ENCODE measurements at places on chromosomes 5 and 9.
A peak's percentile ranks its signal among the peaks of the same experiment; 100 is the strongest.

- no peak for DNase-seq
Measured at GRCh38 chr5:852431-853401, 1.9 kb upstream of the ZDHHC11 start.

DNA sequence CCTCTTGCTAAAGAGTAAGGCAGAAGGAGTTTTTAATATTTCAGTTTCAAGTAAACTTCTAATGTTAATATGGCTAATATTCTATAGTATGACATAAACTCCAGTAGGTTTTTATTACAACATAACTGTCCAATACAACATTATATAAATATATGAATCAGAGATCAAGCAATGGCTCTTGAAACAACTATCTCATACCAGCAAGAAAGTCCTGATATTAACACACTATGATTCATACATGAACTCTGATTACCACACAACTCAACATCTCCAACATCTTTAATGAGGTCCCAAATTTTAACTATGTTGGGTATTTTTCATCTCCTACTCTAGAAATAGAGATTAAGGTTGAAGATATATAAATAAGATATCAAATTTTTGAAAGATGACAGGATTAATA lies 878.3 kb downstream of the TLE1 start:
- DNase-seq: no peak

GRCh38 chr5:169945831-169946261 lies 34.4 kb downstream of the INSYN2B start:
- no peak for DNase-seq

- no peak for DNase-seq
Measured at GRCh38 chr9:84103651-84104377, 123.2 kb downstream of the RMI1 start.

GRCh38 chr5:157088342-157088990 lies 20.4 kb downstream of the HAVCR2 start:
- DNase-seq: no peak

GRCh38 chr9:100346836-100347235 lies 5.9 kb downstream of the TEX10 start:
- DNase-seq: no peak

DNA sequence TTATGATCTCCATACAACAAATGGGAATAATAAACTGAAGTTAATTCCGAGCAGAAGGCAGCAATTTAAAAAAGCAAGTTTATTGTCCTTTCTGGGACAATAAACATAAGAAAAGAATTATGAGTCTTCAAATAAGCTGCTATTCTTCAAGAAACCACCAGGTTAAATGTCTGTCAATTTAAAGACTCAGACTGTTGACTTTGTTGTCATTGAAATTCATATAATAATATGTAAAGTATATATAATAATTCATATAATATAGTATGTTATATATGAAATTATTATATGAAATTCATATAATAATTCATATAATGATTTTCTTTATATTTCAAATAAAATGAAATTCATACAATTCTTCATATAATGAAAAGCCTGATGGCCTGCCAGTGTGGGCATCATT lies 497.5 kb upstream of the RGMB start:
- DNase-seq: no peak

DNA sequence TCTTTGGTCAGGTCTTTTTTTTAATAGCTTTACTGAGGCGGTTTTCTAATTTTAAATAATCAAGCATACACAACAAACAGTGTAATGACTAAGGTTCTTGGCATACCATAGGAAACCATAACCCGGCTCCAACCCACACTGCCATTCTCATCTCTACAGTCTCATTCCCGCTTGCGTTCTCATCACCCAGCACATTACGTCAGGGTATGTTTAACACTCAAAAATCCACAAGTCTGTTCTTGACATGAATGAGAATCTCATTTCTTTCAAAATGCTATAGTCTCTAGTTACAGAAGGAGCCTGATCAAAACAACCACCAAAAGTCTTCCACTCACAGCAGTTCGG lies 505 bp downstream of the C5orf34 start:
- DNase-seq: no peak

DNA sequence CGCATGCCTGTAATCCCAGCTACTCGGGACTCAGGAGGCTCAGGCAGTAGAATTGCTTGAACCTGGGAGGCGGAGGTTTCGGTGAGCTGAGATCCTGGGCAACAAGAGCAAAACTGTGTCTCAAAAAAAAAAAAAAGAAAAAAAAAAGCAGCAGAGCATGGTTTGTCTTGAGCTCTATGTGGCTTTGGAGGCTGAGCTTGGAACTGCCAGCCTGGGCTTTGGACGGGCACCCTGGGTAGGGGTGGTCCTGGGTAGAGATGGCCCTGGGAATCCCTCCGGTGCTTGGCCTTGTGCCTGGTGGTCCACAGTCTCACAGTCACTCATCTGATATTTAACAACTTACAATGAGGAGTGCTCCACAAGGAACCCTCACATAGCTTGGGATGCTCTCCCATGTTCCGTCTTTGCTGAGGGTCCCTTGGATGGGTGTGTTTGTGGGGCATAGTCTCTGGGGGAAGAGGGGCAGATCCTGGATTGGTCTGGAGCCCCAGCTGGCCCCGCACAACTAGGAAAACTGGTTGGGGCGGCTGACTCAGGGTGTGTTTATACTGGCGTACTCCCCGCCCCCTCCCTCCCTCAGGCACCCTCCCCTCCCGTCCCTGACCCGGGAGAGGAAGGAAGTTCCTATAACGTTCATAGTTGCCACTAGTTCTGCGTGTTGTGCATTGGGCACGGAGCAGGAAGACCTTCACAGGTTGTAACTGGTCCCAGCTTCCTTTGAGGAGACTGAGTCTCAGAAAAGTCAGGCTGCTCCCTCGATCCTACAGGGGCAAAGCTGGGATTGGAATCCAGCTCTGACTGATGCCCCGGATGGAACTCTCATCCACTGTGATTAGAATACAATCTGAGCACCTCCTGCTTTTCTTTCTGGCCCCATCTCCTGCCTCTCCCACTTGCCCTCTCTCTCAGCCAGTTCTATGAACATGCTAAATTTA lies 11.2 kb downstream of the IER5L start:
- DNase-seq: peak; percentile 33

DNA sequence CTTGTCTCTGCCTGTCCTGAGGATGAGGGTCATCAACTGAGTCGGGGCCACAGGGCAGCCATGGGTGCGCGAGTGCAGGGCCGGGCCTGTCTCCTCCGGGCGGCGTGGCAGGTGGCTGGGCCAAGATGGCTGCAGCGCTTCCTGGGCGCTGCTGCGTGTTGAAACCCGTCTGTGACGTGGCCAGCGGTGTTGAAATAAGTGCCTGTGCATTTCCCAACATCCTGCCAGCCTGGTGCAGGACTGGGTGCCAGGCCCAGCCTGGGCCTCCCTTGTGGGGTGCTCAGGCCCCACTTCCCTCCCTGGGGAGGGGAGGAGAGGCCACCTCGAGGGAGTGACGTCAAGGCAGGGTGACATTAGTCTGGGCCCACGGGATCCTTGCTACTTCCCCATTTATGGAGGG lies 45.5 kb downstream of the RXRA start:
- no peak for DNase-seq

GRCh38 chr9:127651697-127652610 lies 39.9 kb downstream of the STXBP1 start:
- DNase-seq: no peak

DNA sequence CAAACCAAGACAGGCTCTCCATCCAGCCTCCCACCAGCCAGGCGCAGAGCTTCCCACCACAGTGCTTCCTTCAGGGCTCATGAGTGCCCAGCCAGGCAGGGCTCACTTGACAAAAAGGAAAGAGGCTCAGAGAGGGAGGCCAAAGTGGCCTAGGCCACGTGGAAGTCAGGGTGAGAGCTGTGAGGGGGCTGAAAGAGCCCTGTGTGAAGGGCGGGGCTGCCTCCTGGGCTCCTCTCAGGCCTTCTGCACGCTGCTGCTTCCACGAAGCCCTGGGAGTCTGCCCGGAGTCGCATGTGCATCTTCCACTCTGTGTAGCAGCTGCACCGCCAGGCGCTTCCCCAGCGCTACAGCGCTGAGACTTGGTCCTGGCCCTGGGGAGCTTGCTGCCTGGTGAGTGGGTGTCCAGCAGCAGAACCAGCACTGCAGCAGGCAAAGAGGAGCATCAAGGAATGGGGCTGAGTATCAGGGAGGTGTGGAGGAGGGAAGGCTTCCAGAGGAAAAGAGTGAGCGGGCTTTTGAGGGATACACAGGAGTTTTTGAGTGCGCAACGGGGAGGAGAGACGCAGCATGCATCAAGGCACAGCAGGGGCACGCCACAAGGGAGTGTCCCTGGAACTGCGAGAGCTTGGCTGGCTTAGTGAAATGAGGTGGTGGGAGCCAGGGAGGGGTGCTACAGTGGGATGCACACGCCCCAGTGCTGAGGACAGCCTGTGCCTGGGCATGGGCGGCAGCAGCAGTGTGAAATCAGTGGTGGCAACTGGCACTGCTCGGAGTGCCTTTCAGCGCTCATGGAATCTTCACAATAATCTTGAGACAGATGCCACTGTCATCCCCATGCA lies 178.0 kb downstream of the GAPVD1 start:
- no peak for DNase-seq

DNA sequence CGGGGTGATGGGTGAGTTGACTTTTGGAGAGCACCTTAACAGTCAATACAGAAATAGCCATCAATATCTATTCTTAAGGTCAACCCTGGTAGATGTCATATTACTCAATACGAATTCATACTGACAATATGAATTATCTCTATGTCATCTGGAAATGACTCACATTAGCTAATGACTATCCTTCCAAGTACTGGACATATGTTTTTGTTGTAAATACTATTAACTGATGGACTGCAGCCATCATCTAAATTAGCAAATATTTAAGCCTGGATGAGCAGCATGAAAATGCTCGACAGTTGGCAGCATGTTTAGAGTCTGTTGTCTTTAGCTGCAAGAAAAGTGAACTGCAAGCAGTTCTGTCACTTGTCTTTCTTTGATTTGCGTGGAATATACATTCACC lies 19.6 kb upstream of the ISOC1 start:
- DNase-seq: no peak

- no peak for DNase-seq
Measured at GRCh38 chr5:80644900-80645299, 9.6 kb upstream of the MSH3 start.

GRCh38 chr9:36141761-36142160 lies 5.2 kb downstream of the GLIPR2 start:
- no peak for DNase-seq

DNA sequence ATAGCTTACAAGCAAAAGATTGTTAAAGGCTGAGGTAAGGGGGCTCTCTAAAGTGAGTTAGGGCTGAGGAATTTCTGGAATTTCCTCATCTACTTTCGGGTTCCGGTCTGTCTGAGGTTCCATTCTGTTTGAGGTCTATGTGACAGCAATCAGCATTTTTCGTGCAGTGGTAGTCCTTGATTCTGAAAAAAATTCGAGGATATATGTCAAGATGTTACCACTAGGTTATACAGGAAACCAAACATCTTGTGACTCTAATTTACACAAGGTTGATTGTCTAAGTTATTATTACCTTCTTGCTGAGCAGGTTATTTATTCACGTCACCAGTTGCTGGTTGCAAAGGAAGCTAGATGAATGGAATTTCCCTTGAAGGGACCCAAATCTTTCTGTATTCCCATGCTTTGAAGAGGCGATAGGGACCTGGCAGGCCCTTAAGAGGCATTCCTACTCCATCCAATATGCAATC lies 35.2 kb downstream of the RLN2 start:
- DNase-seq: no peak

- no peak for DNase-seq
Measured at GRCh38 chr5:171422495-171422894, 3.0 kb downstream of the FGF18 start.

DNA sequence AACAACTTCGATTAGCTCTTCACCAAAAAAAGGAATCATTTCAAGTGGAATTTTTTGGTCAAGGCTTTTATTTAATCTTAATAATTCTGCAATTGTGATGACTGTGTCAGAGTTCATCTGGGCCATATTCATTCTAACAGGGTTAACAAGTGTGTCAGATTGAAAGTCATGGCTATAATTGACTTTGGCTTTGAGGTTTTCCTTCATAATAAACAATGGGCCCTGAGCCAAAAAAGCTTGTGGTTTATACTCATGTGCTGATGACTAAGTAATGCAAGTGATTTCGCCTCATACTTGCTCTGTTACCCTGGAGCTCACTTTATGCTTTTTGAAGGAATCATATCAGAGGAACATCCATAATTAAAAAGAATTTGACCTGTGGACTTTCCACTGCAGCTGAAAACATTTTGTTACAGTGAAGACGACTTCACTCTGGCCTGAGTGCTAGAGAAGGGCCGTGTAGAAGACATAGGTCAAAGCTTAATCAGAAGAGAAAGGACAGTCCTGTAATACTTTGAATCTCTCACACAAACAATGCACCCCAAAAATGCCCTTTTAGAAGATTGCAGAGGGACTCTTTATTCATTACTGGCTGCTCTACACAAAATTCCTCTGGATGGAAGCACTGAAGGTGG lies 101.7 kb downstream of the GDNF start:
- DNase-seq: no peak

GRCh38 chr5:1004461-1005248 lies 3.9 kb upstream of the NKD2 start:
- DNase-seq: no peak

DNA sequence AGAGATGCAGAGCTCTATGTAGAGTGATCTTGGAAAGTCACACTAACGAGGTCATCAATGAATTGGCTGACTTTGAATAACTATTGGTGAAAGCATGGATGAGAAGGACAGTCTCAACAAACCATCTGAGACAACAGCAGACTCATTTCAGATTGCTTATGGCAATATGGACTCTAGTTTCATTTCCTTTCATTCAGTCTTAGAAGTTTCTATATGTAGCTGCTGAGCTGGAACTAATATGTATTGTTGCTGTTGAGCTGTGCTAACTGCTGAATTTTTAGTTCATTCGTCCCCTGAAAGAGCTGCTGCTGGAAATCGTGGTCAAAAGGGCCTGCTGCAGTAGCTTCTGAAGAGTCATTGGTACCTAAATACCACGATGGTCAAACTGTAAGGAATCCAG lies 31.3 kb downstream of the TNFSF15 start:
- no peak for DNase-seq

GRCh38 chr5:132662925-132663770 lies 5.2 kb downstream of the IL13 start:
- no peak for DNase-seq

DNA sequence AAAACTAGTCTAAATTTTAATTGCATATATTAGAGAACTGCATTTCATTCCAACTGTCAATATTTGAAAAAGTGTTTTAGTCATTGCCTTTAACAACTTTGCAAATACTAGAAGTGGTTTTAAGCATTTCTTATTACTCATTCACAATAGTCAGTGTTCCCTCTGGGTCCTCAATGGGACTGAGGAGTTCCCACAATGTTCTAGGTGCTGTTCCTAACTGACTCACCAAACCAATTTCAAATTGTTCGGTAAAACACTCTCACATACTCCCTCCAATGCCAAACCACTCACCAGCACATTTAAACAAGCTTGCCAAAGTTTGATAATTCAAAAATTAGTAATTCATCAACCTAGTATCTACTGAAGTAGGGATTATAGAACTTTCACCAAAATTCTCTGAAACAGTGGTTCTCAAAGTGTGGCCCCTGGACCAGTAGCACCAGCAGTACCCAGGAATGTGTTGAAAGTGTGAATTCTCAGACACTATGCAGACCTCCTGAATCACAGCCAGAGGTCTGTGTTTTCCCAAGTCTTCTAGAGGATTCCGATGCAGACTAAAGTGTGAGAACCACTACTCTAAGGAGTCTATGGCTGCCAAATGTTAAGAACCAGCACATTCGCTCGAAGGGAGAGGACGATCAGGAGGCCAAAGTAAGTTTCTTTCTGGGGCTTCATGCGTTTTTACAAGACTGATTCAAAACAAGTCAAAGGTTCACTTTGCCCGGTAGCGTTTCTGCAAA lies 72.8 kb downstream of the APBA1 start:
- no peak for DNase-seq

All from NCI-H1417 treated with DMSO at 0.1 percent for 48 hours (cell line).